ENCODE measurements at places on chromosomes 2 and 18.
A peak's percentile ranks its signal among the peaks of the same experiment; 100 is the strongest.

GRCh38 chr2:9995059-9995458 is 43.6 kb downstream of the GRHL1 start:
- no peak for DNase-seq

- no peak for DNase-seq
These were observed 266.0 kb downstream of the GLI2 start for GRCh38 chr2:121001641-121002040.

- DNase-seq, result no peak
These were observed 2.2 kb upstream of the SSB start for GRCh38 chr2:169796441-169796840.

DNA sequence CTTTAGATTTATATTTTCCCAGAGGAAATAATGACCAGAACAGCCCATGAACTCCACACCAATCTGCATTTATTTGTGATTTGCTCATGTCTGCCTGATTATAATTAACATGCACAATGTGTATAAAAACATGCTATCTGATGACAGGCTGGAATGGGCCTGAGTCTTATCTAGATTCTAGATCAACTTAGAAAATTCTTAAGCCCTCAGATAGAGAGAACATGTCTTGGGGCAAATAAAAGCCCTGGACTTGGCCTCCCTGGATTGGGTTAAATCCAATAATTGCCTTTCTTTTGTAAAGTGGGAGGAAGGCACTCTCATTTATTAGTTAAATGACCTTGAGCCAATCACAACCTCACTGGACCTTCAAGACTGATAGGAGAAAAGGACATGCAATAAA is 61.8 kb downstream of the EVA1A start:
- no peak for DNase-seq

DNA sequence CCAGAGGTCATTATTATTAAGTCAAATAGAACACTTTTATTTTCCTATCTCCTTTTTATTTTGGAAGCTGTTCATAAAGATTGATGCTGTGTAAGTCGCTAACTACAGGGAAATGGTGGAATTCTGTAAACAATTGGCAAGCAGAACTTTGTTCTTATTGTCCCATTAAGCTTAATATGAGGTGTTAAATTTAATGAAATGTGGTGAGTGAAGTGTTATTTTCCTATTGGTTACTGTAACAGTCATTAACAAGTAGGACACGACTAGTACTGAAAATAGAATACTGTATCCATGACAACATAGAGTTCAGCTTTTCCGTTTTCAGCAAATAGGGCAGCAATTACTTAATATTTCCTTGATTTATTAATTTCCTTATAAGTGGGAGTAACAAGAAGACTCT is 279.1 kb upstream of the ZEB2 start:
- no peak for DNase-seq

DNA sequence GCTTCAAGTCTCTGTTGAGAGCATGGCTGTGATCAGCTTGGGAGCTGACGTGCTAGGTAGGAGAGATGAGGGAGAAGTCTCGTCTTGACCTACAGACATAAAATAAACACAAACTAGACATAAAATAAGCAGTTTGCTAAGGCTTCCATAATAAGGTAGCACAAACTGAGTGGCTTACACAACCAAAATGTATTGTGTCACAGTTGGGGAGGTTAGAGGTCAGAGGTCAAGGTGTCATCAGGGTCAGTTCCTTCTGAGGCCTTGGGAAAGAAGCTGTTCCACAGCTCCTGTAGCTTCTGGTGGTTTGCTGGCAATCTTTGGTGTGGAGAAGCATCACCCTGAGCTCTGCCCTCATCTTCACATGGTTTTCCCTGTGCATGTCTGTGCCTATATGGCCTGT is 20.2 kb downstream of the DAW1 start:
- no peak for DNase-seq

DNA sequence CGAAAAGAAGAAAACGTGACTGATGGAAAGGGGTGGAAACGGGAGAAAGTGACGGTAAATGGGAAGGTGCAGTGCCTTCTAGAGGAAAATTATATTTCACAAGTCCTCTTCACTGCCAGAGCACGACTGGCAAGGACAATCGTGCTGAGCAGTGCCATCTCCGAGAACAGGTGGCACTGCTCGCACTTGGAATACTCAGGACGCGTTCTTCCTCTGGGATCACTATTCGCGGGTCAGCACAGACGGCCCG is 364 bp downstream of the STAT1 start:
- no peak for DNase-seq

DNA sequence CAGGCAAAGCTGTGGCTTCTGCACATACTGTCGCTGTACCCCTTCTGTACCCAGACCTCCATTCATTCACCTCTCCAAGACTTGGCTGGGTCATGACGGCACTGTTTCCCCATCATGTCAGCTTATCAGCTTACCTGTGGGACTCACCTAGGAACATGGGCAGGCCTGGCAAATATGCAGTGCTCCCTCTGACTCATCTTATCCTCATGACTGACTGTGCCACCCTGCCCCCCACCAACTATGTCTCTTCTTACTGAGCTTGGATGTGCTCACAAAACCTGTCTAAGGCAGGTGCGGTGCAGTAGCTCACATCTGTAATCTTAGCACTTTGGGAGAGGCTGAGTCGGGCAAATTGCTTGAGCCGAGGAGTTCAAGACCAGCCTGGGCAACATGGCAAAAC is 152.4 kb downstream of the MGAT5 start:
- DNase-seq, result no peak

DNA sequence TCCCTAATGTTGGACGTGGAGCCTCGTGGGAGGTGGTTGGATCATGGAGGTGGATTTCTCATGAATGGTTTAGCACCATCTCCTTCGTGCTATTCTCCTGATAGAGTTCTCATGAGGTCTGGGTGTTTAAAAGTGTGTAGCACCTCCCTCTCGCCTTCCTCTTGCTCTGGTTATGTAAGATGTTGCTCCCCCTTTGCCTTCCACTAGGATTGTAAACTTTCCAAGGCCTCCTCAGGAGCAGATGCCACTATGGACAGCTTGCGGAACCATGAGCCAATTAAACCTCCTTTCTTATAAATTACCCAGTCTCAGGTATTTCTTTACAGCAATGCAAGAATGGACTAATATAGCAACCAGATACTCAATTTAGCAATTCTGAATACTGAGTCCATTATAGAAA is 82.4 kb upstream of the PELI1 start:
- DNase-seq, result no peak

GRCh38 chr2:1147873-1148612 is 197.4 kb downstream of the SNTG2 start:
- DNase-seq, result no peak

DNA sequence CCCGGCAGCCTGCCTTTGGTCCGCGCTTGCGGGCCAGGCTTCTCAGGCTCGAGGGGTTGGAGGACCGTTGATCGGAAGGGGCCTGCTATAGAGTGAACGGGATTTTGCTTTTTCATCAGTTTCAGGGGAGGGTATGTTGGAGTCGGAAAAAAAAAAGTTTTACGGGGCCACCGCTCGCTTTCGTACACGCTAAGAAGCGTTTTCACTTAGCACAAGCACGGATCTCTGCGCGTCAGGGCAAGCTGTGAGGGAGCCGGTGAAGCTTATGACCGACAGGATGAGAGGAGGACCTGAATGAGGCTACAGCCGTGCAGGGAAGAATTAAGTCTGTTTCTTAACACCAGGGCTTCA is 443 bp downstream of the CPSF3 start:
- peak; percentile 22 for DNase-seq

Measured in AG10803 (cell line).